EH (cell line): ENCODE measurements at places on chromosomes 12 and 14.
A peak's percentile ranks its signal among the peaks of the same experiment; 100 is the strongest.

GRCh38 chr12:75954041-75954440 is 77.5 kb downstream of the PHLDA1 start:
- peak; percentile 98 for DNase-seq

- no peak for DNase-seq
Observed at GRCh38 chr14:69204753-69205152, 13.5 kb downstream of the EXD2 start.

GRCh38 chr12:68114606-68115005 is 44.9 kb downstream of the IFNG start:
- no peak for DNase-seq

DNA sequence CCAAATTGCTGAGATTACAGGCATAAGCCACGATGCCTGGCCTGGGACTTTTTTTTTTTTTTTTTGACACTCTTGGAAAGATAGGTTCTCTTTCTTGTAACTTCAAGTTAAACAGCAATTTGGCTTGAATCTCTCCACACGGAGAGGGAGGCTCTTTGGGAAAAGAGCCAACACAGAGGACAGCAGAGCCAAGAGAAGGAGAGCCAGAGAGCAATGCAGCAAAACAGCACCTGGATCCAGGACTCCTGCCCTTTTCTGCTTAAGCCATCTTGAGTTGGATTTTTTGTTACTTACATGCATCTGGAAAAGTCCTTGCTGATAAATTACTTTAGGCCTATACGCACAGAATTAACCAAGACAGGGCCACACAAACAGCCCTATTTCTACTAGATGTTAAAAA is 176.8 kb downstream of the APAF1 start:
- DNase-seq, result no peak

- peak; percentile 16 for DNase-seq
Observed at GRCh38 chr12:101015044-101015443, 195.0 kb downstream of the SLC5A8 start.

GRCh38 chr12:1740161-1740948 is 49.5 kb downstream of the ADIPOR2 start:
- no peak for DNase-seq

DNA sequence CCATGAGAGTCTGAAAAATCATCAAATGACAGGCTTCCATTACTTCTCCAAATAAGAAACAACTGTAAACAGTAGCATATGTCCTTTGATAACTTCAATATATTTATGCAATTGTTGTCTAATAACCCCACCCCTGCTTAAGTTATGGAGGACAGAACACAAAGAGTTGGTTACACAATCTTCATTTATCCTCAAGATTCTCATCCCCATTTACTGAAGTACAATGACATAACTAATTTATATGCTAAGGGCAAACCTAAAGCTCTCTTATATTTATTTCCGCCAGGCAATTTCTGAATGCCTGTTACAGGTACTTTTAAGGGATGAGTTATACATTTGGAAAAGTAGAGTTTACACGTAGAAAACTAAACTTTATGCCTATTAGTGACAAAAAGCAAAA is 12.3 kb downstream of the SCAF11 start:
- no peak for DNase-seq

DNA sequence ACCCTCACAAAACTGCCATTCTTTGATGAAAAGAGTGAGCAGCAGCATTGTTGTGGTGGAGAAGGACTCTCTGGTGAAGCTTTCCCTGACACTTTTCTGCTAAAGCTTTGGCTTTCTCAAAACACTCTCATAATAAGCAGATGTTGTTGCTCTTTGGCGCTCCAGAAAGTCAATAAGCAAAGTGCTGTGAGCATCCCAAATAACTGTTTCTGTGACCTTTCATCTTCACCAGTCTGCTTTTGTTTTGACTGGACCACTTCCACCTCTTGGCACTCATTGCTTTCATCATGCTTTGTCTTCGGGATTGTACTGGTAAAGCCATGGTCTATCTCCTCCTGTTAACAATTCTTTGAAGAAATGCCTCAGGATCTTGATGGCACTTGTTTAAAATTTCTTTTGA is 424.7 kb upstream of the TMPO start:
- no peak for DNase-seq

DNA sequence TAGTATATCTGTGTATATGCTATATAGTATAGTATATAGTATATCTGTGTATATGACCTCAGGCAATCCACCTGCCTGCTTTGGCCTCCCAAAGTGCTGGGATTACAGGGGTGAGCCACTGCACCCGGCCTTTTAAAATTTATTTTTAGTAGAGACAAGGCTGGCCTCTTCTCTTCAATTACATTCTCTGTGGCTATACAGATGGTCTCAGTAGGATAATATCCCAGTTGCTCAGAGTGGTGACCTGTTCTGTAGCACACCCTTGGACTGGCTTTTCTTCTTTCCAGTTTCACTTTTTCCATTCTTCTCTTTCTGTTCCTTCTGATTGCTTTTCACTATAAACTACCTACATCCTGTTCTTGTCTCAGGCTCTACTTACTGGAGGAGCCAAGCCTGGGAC is 3.1 kb upstream of the NFATC4 start:
- no peak for DNase-seq

- DNase-seq, result peak; percentile 16
Observed at GRCh38 chr12:91377436-91377835, 194.8 kb upstream of the DCN start.

DNA sequence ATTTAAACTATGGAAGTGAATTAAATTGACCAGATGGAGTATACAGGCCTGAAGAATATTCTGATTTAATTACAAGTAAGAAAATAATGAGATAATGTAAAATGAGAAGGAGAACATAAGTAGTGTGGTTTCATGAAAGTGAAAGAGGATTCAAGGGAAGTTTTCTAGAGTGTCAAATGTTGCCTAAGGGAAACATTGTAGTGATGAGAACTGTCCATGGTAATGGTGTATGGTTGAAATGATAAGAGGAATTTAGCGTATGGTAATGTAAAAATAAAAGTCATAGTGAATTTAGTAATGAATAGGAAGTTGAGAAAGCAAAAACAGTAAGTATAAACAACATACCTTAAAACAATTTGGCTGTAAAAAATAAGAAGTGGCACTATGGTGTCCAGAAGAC is 1954.6 kb upstream of the FLRT2 start:
- no peak for DNase-seq

- DNase-seq, result no peak
Observed at GRCh38 chr12:126704609-126705008, 1562.4 kb upstream of the TMEM132C start.

DNA sequence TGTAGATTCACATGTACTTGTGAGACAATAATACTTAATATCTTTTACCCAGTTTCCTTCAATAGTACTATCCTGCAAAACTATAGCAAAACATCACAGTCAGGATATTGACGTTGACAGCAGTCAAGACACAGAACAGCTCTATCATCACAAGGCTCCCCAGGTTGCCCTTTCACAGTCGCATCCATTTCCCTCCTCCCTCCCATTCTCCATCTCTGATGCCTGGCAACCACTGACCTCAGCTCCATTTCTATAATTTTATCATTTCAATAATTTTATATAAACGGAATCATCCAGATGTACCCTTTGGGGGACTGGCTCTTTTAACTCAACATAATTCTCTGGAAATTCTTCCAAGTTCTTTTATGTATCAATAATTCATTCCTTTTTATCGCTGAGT is 81.5 kb downstream of the PLXNC1 start:
- DNase-seq, result no peak

DNA sequence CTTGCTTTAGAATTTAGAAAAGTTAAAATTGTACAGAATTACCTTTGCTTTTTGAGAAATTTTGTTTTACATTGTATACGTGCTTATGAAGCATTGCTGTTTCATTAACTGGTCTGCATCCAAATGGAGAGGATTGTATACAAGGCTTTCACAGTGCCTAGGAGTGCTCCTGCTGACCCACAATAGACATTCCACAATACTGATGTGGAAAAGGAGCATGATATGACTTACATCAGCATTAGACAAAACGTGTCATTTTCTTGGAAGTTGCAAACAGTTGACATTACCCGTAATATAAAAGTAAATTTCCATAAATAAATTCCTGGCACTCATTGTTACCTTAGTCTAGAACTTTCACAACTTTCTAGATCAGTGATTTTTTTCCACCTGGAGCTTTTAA is 1.9 kb downstream of the PRKD1 start:
- DNase-seq, result peak; percentile 47

- no peak for DNase-seq
Observed at GRCh38 chr12:123524378-123524777, 9.1 kb downstream of the RILPL1 start.

- peak; percentile 49 for DNase-seq
Observed at GRCh38 chr12:47816403-47817271, 3.1 kb downstream of the HDAC7 start.

DNA sequence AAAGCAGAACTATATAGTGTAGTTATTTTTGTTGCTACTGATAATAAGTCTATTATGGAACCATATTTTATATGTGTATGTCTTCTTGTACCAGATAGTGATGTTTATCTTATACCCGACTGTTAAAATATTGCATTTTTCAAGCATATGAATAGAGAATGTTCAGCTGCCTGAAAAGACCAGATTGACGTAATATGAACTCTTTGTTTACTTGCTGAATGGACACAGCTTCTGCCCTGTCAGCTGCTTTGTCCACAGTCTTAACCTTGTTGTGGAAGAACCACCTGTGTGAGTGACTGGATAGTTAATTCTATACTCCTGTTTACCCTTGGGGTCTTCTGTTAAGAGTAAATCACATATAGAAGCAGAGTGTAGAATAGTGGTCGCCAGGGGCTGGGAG is 109.3 kb downstream of the LGR5 start:
- DNase-seq, result no peak

- DNase-seq, result peak; percentile 85
Observed at GRCh38 chr12:47422611-47423010, 283.2 kb downstream of the RPAP3 start.

- DNase-seq, result no peak
Observed at GRCh38 chr14:65223636-65224035, 121.3 kb upstream of the MAX start.

DNA sequence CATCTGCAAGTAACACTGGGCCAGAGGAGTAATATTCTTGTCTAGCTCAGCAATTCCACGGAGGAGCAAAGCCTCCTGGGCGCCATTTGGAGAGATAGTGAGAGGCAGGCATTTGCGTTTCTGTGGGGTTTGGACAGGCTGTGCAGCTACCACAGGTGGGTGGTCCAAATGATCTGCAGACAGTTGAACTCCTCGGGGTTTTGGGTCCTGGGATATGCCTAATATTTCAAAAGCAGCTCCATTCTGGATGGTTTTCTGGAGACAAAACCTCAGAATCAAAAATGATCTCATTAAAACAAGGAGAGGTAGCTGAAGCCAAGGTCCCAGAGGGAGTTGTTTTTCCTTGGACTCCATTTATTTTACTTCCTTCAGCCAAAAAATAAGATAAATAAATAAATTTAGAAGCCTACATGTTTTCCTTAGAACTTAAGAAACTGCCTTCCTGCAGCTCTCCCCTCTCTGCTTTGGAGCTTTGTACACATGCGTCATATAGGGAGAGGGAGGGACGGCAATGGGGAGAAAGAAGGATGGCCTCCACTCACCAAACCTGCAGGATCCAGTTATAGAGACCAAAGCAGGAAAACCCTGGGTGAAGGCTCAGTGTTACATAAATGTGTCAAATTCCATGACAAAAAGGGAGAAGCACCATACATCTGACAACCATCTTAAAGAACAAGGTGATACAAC is 227.3 kb upstream of the DAAM1 start:
- DNase-seq, result no peak

- peak; percentile 85 for DNase-seq
Observed at GRCh38 chr12:32183650-32184049, 77.0 kb downstream of the BICD1 start.

GRCh38 chr12:99910342-99910741 is 74.4 kb downstream of the ANKS1B start:
- peak; percentile 33 for DNase-seq

- DNase-seq, result peak; percentile 9
Observed at GRCh38 chr14:39218171-39218769, 15.4 kb upstream of the MIA2 start.

DNA sequence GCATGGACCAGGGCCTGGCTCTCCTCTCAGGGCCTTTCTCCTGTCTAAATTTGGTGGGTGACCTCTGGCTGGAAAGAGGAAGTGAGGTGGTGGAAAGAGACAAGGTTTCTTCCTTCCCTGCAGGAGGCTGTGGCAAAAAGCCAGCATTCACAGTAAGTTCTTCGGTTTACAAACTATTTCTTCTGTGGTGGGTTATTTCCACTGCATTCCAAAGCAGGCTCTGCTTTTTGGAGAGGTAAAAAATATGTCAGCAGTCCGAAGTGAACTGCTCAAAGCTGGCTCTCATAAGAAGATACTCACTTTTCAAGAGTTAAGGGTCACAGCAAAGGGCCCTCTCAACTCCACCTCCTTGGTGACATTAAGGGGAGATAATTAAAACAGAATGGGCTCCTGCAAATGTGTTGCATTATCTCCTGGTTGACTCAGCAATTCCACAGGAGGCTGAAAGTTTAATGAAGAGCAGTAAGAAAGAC is 48.9 kb upstream of the POC1B start:
- peak; percentile 82 for DNase-seq

DNA sequence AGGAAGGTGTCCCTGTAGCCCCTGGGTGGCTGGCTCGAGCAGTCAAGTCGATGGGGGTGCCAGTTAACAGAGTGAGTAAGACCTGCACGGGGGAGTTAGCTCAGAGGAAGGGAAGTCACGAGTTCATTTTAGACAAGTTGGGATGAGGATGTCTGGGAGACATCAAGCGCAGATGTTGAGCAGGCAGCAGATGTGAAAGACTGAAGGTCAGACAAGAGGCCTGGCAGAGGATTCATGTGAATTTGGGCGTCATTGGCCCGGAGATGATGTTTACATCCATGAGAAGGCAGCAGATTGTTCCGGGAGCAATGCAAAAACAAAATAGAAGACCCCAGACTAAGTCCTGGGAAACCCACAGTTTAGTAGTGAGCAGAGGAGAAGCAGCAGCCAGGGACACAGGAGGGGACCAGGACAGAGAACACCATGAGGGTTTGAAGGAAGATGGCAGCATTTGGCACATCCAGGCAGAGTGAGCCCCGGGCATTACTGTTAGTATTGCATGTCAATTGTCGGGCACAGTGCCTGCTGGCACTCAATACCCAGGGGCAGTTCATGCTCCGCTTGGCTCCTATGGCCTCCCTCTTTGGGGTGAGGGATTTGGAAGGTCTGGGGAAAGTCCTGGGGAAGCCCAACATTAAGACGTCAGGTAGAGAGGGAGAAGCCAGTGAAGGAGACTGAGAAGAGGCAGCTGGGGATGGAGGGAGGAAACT is 15.1 kb downstream of the LTBP2 start:
- peak; percentile 68 for DNase-seq

GRCh38 chr12:96452261-96452922 is 37.0 kb upstream of the CFAP54 start:
- DNase-seq, result peak; percentile 24

DNA sequence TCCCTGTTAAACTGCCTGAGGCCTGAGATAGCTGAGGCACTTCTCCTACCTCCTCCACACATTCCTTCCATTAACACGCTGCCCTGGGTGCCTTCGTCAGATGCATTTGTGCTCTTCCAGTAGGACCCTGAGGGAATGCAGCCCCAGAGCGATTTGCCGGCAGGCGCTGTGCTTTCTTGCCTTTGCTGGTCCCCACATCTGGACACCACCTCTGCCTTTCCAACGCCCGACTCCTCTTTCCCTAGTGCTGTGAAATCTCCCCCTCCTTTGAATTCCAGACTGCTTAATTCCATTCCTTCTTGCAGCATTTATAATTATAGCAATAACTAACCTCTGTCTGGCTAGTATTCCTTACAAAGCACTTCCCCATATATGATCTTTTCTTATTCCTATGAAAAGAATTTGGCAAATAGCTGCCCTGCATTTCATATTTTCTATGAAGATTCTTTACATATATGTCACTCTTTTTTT is 88.4 kb downstream of the C12orf75 start:
- DNase-seq, result peak; percentile 94
